Stimulated activated CD4-positive, alpha-beta T cell treated with anti-CD3 and anti-CD28 coated beads, Interleukin-2, amount 100 ng/mL, for 4 hours (primary cell): ENCODE measurements at places on chromosomes 1 and 21.

DNA sequence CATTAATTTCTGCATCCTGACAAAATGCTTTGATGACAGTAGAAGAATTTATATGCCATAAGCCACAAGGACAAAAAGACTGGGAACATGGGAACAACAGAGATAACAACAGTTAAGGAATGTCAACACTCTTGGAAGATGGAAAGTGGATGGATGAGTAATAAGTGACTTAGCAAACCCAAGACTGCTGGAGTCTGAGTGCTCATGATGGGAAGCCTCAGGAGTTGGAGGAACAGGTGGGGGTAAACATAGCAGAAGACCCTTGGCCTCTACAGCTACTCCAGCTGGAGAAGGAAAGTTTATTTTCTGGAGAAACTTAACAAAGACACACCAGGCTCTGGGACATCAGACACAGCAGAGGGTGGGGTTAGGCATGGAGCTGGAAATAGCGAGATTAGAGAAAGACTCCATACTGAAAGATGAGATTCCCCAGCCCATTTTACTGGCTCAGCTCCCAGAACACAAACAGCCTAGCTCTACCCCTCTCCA, 13.6 kb downstream of the G0S2 start:
- DNase-seq: no peak

GRCh38 chr1:193181985-193182384, 4.4 kb downstream of the B3GALT2 start:
- no peak for DNase-seq

GRCh38 chr21:17610911-17611310, 1.8 kb downstream of the BTG3 start:
- DNase-seq: no peak

GRCh38 chr1:45365051-45365450, 24.8 kb upstream of the MUTYH start:
- no peak for DNase-seq

DNA sequence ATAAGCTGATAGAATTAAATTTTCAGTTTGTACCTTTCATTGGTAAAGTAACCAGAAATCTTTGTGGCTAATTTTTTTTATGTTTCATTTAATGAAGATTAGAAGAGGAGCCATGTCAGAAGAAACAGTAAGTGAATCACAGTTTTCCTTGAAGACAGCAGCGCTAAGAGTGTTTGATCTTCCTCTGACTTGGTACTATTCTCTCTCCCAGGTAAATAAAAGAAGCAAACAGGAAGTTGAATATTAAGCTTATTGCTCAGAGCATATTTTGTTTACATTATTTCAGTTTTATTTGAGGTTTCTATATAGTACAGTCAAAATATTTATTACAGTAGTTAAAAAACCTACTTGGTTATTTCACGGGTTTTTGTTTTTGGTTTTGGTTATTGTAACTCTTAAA, 3.7 kb downstream of the MIGA1 start:
- no peak for DNase-seq

DNA sequence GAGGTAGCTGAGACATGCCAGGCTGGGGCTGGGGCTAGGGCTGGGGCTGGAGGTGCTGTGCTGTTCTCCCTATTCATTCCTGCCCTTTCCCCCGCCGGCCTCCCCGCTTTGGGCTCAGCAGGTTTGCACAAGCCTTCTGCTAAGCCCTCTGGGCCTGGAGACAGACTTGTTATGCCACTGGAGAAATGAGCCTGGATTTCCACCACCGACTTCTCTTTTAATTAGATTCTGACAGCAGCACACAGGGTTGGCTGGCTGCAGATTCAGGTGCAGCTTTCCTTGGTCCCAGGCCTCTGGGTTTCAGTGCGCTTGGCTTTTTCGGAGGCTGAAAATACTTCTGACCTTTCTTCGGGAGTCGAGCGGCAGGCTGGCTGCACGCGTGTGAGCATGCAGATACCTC, 71.5 kb upstream of the ACTL8 start:
- no peak for DNase-seq

DNA sequence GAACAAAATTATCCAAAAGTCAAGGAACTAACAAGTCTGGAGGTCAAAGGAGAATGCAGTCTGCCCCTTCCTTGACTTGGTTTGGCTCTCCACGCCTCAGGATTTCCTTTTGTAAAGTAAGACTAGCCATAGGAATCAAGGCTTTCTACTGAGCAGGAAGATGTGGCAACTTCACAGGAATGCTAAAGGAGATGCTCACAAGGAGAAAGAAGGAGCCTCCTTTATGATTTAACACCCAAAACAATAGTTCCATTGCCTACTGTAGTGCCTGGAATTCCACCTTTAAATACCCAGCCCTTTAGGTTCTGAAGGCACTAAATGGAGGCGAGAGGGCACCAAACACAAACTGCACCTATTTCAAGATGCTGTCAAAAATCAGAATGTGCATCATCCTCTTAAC, 176.3 kb upstream of the NFIA start:
- no peak for DNase-seq

DNA sequence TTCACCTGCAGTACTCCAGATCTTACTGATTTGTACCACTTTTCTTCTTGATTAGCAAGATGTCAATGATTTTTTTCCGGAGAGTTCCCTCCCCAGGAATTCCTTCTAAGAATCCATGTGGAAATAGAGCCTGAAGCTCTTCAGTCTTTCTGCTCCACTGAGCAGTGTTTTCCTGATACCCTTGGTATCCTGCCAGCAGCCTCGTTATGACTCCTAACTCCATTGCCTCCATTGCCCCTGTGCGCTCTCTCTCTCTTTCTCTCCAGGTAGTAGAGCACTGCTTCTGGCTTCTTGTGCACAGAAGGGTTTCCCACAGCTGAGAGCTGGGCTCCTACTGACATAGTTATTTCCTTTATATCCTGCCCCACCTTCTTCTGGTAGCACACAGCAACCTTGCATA, 12.2 kb downstream of the UBE2U start:
- no peak for DNase-seq

DNA sequence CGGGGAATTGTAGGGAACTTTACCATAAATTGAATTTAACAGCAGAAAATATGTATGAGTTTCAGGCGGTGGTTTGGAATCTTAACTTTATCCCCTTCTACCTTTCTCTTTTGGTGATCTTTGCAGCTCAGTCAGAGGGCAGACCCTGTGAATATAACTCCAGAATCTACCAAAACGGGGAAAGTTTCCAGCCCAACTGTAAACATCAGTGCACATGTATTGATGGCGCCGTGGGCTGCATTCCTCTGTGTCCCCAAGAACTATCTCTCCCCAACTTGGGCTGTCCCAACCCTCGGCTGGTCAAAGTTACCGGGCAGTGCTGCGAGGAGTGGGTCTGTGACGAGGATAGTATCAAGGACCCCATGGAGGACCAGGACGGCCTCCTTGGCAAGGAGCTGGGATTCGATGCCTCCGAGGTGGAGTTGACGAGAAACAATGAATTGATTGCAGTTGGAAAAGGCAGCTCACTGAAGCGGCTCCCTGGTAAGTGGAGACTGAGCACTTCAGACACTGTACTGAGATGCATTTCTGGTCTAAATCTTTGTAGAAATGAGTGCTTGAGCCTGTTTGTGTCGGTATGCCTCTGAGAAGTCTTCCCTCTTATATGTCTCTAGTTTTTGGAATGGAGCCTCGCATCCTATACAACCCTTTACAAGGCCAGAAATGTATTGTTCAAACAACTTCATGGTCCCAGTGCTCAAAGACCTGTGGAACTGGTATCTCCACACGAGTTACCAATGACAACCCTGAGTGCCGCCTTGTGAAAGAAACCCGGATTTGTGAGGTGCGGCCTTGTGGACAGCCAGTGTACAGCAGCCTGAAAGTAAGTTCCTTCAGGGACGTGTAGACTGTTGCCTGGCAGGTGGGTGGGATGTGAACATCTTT, 1.5 kb downstream of the CCN1 start:
- DNase-seq: no peak

DNA sequence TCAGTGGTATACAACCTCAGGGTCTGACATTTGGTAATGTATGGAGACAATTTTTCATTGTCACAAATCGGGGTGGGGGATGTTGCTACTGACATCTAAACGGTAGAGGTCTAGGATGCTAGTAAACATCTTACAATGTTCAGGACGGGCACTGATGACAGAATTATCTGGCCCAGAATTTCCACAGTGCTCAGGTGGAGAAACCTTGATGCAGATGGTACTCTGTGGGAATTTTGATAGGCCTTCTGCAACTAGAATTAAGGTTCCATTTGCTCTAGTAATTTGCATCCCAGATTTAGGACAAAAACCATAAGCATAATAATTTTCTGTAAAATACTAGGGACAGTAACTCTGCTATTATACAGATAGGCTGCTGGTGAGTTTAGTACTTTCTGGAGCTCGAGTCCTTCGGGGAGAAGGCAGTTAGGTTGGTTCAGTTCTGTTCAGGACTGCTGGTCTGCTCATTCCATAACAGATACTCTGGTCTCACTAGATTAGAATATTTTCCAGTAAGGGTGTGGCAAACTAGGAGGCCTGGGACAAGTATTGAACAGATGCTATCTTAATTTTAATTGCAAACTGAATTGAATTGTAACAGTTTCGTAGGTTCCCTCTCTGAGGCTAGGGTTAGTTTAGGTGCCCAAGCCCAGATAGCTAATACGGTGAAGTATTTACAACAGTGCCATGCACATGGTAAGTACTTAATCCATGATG, 11.4 kb downstream of the METTL13 start:
- DNase-seq: no peak

DNA sequence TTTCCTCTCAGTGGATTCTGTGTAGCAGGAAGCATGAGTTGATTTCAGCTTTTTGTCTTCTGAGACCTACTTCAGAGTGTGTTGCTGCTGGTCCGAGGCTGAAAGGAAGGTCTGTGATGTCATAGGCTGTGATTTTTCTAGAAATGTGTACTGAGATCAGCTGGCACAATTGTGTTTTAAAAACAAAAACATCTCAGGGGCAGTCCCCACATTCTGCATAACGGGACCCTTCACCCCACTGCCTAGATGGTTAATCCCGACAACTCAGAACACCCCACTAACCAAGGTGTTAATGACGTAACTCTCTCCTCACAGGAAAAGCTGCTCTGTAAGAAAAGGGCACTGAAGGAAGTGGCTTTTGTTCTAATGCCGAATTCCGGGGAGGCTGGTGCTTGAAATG, 59.8 kb upstream of the PPP2R5A start:
- no peak for DNase-seq

GRCh38 chr1:89444791-89445190, 79.8 kb upstream of the LRRC8B start:
- no peak for DNase-seq

DNA sequence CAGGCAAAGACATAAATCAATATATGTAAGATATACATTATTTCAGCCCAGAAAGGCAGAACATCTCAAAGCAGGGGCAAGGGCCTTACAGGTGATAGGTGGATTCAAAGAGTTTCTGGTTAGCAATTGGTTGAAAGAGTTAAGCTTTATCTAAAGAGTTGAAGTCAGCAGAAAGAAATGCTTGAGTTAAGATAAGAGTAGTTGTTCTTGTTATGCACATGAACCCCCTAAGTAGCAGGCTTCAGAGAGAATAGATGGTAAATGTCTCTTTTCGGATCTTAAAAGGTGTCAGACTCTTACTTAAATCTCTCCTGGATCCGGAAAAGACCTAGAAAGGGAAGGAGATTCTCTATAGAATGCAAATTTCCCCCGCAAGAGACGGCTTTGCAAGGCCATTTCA, 8.3 kb upstream of the ZBTB40 start:
- DNase-seq: no peak

GRCh38 chr1:184588701-184589100, 166.0 kb downstream of the EDEM3 start:
- DNase-seq: no peak

DNA sequence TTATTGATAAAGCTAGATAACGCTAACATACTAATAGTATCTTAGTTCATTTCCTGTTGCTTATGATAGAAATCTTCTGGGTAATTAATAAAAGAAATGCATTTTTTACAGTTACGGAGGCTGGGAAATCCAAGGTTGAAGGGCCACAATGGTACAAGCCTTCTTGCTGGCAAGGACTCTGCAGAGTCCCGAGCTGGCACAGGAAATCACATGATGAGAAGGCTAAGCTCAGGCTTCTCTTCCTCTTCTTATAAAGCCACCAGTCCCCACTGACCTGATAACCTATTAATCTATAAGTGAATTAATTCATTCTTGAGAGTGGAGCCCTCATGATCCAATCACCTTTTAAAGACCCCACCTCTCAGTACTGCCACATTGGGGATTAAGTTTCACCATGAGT, 82.6 kb downstream of the GPR161 start:
- DNase-seq: no peak

DNA sequence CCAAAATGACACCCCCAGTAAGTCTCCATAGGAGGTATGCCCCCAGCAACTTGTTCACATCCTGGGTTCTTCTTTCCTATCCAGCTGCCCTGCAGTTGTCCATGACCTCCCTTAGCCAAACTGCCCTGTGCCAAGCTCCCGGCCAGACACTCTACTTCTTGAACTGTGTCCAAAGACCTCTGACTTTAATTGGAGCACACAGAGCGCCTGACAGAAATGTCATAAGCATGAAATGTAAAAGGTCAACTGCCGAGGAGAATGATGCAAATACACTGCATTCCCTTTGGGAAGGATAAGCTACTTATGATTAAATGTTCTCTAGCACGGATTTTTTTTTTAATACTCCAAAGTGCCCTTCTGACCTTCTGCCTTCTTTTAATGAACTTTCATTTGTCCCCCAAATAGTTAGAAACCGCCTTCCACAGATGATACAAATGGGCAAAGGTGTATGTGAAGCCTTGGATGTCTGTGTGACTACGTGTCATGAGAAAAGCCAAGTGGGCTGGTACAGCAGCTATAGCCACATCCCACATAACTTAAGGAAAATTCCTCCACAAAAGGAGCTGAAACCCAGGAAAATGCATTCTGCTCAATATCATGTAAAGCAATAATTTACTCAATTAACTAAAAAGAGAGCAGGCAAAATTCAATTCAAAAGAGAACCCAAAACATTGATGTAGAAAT, 26.8 kb downstream of the PALMD start:
- no peak for DNase-seq

DNA sequence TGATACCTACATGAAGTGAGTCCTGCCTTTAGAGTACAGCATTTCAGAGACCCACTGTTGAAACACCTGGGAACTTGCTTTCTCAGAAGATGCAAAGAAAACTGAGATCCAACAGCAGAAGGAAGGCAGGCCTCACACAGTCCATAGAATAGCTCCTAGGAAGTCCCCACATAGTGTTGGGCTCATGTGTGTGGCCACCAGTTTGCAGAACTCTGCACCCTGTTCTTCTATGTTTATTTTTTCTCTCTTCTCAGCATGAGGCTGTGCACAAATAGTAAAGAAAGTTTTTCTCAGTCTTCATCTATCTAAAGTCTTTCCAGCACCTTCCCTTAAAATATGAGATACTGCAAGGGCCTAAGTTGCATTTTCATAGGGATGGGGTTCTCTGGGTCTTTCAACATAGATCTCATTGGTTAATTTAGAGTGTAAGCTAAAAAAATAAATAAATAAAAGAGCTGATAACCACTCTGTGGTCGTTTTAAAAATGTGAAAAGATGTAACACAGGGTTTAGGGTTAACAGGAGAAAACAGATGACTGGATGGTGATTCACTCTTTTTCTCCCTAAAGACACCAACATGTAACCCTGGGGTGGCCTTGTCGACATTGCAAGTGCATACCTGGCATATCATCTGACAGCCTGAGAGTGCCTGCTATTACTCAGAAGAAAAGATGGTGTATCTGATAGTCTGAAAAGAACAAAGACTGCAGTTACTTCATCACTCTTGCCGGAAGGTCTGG, 94.6 kb downstream of the ZC3H11B start:
- no peak for DNase-seq
